ENCODE measurements at places on chromosomes 3 and 15.

GRCh38 chr3:187750006-187750512 lies 4.8 kb upstream of the BCL6 start:
- DNase-seq: peak; percentile 20

DNA sequence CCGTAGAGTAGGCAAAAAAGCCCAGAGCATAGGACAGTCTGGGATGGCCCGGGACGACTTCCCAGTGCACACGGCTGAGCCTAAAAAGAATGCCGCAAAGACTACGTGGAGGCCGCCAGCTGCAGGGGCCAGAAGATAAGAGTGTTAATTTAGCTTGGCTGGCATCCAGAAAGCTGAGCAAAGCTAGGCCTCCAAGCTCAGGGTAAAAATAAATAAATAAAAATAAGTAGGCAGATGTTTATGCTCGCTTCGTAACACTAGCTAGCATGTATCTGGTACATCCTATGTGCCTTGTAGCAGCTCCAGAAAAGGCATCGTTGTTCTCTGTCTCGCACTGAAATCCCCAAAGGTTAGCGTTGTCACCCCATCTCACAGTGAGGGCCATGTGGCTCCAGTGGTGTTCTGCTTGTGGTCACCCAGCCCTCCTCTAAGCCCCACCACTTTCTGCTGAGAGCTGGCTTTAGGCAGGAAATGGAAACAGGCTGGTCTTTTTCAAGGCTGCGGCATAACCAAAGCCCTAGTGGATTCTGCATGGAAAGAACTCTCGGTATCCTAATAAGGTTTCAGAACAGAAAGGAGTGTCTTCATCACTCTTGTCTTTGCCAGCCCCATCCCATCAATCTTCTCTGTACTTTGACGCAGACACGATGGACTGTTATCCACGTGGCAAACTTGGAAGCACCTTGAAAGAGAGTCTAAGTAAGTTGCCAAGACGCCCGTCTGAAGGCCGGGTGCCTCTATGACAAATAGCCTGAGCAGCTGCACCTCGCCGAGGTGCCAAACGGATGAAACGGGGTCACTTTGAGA lies 58.1 kb upstream of the MEF2A start:
- DNase-seq: peak; percentile 70

GRCh38 chr3:189144645-189145044 lies 27.1 kb upstream of the TPRG1 start:
- DNase-seq: peak; percentile 13

GRCh38 chr15:99253381-99254090 lies 2.3 kb downstream of the LRRC28 start:
- DNase-seq: peak; percentile 57

GRCh38 chr3:4008205-4008604 lies 209.0 kb downstream of the LRRN1 start:
- DNase-seq: peak; percentile 1

- DNase-seq: peak; percentile 95
Measured at GRCh38 chr3:117547956-117548550, 838.5 kb downstream of the TUSC7 start.

GRCh38 chr3:65523878-65524277 lies 514.8 kb downstream of the MAGI1 start:
- no peak for DNase-seq

GRCh38 chr15:91926908-91927270 lies 73.4 kb downstream of the SLCO3A1 start:
- peak; percentile 8 for DNase-seq

- no peak for DNase-seq
Measured at GRCh38 chr3:19432669-19433068, 284.4 kb downstream of the KCNH8 start.

- DNase-seq: no peak
Measured at GRCh38 chr15:62571072-62571471, 406.0 kb upstream of the C2CD4B start.

GRCh38 chr3:49173792-49174170 lies 2.4 kb downstream of the KLHDC8B start:
- DNase-seq: no peak

DNA sequence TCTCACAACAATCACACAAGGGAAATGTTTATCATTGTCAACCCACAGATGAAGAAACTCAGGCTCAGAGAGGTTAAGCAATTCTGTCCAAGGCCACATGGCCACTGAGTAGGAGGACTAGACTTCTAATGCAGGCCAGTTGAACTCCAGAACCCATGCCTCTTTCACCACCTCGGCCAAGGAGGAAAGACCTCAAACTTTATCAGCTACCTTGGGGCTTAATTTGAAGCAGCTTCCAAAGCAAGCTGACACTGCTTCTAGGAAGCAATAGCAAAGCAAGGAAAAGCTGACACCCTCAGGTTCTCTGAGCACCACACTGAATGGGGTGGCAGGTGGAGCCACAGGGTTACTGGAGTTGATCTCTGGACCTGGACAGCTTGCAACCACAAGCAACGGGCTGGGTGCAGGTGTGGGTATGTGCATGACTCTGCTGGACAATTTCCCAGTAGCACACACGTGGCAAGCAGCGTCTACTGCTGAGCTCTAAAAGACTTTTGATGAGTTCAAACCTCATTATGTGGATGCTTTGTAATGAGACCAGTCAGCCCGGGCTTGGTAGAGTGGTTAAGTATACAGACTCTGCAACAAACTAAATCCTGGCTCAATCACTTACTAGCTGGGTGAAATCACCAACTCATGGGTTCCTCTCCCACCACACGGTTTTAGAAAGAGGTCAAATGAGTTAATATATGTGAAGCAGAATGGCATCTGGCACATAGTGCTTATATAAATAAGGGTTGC lies 23.1 kb downstream of the CCNL1 start:
- no peak for DNase-seq

DNA sequence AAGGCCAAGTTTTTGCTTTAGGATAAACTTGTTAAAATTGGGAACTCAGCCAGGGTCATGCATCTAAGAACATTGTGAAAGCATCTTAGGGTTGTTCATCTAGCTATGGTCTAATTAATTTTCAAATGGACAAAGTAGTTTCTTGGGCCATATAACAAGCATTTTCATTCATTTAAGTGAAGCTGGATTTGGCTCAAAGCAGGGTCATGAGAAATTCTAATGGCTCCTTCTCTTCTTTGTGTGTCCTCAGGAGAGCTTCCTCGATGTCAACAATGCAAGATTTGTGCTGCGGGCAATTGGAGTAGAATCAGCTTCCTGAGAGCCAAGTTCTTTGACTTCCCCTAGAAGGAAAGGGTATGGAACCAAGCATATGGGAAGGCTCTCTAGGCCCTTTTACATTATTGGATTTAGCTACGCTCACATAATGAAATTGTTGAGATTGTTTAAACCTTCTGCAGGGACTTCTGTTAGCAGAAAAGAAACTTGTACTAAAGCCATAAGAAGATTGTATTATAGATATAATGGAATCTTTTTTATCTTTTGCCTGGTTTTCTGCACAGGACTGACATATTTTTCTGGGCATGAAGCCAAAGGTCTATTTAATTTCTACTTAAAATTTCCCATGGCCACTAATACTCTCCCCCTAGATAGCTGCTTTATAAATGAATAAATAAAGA lies 1.8 kb upstream of the SAMMSON start:
- DNase-seq: no peak
